ENCODE measurements at places on chromosomes 6 and 20. TPM values are rescaled to one million over a fixed set of nuclear protein-coding genes. Genes with fewer than 3 reads are reported as not detected.

DNA sequence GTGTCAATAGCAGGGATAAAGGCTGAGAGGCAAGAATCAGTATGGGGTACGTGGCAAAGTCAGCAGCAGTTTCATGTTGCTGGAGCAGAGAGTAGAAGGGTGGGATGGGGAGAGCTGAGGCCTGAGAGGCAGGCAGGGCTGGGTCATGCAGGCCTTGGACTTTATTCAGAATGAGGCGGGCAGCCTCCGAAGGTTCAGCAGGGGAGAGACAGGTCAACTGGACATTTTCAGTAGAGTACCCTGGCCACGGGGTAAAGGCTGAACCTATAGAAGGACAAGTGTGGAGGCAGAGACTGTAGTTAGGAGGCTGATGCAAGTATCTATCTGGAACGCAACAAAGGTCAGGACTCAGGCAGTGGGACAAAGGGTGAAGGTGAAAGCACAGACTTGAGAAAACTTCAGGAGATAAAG, 13.7 kb downstream of the NOTCH4 start:
- H3K4me3 ChIP-seq: no peak overlapping the region
- no peaks in the 10 kb centered on the region for H3K27me3 ChIP-seq
- H3K36me3 ChIP-seq: no peaks in the 10 kb centered on the region
- H3K27ac ChIP-seq: no peak overlapping the region

DNA sequence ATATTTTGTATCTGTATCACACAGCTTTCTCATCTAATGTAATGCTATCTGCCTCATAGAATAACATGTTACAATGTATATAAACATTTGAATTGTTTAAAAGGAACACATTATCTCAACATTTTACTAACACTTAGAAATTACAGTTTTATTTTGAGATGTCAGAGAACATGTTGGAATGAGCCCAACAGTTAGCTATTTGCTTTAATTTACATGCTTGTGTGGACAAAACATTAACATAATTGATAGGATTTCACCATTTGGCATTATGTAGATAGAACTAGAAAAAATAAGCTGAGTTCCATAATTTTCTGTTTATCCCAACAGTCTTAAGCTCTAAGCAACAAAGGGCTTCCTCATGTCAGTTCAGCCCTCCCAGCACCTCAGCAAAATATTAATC, 330.9 kb downstream of the LMBRD1 start:
- DNase-seq: no peak
- no peaks in the 10 kb centered on the region for H3K4me1 ChIP-seq
- no peaks in the 10 kb centered on the region for H3K36me3 ChIP-seq
- H3K27ac ChIP-seq: no peak overlapping the region

- no peaks in the 10 kb centered on the region for H3K4me1 ChIP-seq
- no peak for DNase-seq
- no peak overlapping the region for H3K4me3 ChIP-seq
Measured at GRCh38 chr6:142336787-142337186, 35.0 kb downstream of the ADGRG6 start.

The SULF2 gene
- 23.5 TPM for total RNA-seq

The HCK gene
- 68.1 TPM for total RNA-seq

Data from upper lobe of left lung (tissue), 6 donors.